ENCODE measurements at places on chromosomes 3 and 15.
A peak's percentile ranks its signal among the peaks of the same experiment; 100 is the strongest.

DNA sequence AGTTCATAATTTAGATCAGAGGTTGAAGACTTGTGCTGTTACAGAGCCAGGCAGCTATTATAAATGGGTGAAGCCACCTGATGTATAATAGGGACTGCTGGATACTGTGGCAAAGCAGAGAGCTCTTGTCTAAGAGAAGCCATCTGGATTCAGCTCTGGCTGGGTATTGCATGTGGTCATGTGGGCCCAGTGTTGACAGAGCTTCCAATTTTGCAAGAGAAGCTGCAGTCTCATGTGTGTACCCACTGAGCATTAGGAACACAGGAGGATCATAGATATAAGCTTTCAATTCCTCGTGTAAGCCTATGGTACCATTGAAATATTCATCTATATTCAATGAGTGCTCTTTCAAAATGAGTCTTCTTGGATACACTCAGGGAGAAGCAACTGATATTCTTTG is 303.9 kb upstream of the SLCO3A1 start:
- no peak for DNase-seq

DNA sequence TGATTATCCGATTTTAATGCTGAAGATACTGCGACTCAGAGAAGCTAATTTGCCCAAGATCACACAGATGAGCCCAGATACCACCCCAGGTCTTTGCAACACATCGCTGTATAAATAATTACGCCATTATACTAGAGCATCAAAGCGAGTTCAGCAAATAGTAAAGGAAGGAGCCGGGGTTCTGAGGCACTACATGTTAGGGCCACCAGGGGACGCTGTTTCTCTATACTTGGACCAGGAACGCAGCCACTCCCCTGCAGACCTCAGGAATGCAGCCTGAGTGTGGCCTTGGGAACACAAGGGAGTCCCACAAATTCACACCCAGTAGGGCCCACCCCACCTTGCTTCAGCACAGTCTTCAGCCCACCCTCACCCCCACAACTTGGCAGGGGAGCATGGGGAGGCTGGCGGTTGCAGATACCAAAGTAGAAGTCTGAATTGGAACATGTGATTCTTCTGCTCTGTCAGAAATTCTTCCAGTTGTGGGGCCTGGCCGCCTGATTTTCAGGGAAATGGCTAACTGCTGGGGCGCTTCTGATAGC is 57.8 kb upstream of the RYK start:
- DNase-seq: peak; percentile 67

DNA sequence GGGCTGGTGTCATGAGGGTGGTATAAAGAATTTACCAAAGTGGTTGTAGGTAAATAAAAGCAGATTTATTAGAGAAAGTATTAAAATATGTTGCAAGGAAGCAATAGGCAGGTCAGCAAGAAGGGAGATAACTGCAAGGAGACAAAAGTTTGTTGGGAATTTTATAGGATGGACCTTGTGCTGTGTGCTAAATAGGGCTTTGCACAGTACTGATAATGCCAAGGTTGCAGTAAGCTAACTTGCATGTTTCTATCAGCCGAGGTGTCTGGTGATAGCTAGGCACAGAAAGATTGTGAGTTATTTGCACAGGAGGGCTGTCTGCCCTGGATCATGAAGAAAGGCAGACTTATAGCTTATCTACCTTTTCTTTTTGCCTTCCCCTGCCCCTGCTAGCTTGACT is 102.5 kb upstream of the SPRED1 start:
- DNase-seq: no peak

DNA sequence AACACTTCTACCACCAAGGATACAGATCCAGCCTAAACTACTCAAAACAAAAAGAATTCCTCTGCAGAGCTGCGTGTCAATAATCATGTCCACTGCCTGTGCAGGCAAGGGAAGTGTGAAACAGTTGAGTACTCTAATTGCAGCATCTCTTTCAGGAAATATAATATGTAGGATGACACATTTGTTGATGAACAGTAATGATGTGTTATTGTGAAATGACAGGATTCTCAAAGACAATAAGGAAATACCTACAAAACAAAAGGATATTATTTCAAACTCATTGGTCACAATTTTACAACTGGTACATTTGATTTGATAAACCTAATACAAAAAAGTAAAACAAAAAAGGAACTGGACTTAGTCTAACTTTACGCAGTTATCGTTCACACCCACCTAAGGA is 4.4 kb downstream of the SPG11 start:
- DNase-seq: no peak

DNA sequence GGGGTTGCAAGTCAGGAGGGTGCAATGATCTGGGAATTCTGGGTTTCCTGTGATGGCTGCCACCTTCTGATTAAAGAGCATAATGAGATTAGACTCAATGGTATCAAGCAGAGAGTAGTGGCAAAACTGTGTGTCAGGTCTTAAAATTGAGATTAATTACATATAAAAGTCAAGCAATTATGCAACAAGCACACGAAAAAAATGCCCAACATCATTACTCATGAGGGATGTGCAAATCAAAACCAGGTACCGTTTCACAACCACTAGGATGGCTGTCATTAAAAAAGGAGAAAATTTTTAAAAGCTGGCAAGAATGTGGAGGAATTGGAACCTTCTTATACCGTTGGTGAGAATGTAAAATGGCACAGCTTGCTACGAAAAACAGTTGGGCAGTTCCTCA is 205.0 kb downstream of the OSBPL10 start:
- DNase-seq: peak; percentile 34

- no peak for DNase-seq
Observed at GRCh38 chr3:26422415-26422814, 200.2 kb upstream of the LRRC3B start.

DNA sequence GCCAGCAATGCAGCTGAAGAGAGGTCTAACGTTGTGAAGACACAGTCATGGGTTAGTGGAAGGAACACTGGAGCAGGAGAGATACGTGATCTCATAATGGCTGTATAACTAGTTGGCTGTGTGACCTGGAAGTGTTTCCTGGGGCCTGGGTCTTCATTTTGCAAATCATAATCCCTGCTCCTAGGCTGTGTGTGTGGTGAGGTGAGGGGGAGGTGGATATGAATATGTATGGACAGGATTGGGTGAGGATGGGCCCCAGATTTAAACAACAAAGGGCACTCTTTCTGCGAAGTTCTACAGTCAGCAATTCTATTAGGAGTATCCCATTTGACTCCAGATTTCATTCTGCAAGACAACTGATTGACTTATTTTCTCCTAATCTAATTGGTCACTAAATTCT is 41.3 kb downstream of the ANKRD28 start:
- no peak for DNase-seq

DNA sequence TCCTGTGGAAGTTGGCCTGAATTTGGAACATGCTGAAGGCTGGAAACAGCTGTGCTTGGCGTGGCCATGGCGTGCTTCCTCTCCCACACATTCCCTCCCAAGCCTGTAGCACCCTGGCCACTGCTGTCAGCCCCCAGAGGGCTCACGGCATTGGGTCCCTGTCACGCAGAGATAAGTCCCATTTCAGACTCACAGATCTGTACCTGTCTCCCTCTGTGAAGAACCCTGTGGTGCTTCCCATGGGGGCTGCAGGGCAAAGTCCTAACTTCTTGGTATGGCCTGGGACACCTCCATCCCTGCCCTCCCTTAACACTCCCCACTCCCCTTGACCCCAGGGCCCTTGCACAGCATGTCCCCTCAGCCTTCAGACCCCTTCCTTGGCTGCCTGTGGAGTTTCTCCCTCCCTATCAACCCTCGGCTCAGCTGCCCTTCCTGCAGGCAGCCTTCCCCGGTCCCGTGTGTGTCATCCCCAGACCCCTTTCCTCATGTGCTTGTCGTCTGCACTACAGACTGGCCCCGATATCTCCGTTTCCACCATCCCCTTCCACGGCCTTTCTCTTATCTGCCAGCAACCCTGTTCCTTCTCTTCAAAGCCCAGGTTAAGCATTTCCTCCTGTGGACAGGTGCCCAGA is 28.6 kb downstream of the ABTB1 start:
- no peak for DNase-seq

DNA sequence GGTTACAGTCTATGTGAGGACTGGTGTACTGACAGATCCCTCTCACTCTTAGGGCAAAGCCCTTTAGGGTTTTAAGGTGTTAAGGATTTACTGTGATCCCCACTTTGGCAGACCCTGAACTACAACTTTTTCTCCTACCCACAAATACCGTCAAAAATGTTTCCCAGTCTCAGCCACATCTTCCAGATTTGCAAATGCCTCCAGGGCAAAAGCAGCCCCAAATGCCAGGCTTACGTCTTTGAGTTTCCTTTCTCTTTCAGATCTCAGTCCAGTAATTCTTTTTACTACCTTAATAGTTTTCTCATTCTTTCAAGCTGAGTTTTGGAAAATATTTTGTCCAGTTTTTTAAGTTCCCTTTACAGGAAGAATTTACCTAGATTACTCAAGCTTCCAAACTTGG is 13.4 kb upstream of the ITGA11 start:
- DNase-seq: no peak

DNA sequence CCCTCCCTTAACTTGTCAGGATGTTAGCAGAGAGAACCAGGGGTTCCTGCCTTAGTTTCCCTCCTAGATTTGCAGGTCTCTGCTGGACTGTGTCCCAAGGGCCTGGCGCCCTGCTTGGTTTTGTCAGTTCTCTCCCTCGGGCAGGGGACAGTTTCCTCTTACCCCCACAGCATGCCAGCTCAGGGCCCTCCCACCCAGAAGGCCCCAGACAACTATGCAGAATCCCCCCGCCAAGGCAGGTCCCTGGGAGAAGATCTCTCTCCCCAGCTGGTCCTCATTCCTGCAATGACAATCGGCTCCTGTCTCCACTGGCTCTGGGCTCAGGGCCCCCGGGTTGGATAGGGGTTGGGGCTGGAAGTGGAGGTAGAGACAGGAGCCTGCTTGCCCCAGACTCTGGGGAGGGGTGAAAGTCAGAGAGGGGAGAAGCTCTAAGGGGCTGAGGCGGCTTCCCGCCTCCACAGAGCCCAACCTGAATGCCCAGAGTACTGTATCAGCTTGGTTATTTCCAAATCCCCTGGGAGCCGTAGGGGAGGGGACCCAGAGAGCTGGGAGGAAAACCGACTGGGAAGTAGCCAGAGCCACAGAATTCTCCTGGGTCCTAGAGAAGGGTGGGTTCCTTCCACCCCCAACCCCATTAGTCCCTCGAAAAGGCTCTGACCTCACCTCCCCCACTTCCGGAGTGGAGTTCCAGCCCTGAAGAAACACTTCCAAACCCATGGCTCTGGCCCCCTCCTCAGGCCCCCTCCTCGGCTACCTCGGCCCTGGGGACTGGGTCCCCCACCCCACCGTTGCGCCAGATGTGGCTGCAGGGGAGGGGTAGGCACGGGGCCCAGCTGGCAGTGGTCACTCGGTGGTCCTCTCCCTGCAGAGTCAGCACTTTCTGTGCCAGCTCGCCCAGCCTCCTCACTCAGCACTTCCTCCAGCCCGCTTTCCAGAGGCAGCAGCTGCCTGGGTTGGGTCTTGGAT is 3.8 kb upstream of the LOXL1 start:
- no peak for DNase-seq

DNA sequence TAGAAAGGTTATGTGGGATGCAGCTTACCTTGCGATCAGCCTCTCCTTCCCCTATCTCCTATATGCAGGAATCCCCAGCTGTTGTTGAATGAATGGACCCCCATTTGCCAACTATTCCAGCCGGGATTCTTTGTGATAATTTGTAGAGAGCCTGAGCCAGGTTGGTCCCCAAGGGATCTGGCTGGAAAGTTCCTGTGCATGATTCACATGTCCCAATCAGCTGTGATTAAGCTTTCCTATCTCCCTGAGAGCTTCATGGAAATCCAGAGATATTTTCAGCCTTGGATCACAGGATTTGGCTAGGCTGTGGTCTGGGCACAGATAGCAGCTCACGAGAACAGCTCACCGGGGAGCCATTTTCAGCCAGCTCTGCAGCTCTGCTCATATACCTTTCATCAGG is 76.7 kb downstream of the ARNT2 start:
- peak; percentile 26 for DNase-seq

DNA sequence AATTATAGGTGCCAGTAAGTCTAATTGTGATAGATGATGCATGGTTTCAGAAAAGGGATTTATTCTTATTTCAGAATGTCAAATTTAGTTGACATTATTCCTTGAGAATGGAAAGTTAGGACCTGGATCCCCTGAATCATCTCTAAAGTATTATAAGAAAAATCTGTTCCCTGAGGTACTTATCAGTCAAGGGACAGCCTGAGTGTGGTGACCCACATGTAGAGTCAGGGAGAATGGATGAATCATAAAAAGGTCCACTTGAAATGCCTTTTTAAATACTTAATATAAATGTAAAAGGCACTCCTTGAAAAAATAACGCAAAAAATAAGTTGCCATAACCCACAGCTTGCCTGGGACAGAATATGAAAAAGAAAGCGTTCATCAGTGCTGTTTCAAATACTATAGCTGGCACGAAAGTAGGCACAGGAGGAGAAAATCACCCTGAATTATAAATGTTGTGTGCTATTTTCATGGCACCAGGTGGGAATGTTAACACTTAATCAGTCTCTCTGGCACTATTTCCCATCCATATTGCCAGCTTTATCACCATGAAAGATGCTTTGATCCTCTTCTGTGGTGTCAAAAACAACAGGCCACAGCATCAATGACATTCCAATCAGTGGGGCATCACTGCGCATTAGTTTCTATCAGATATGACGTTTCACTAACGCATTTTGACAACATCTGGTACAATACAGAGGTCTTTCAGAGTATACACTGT is 208.5 kb downstream of the EPHA3 start:
- no peak for DNase-seq

GRCh38 chr3:160098261-160098908 is 109.8 kb downstream of the IL12A start:
- no peak for DNase-seq

DNA sequence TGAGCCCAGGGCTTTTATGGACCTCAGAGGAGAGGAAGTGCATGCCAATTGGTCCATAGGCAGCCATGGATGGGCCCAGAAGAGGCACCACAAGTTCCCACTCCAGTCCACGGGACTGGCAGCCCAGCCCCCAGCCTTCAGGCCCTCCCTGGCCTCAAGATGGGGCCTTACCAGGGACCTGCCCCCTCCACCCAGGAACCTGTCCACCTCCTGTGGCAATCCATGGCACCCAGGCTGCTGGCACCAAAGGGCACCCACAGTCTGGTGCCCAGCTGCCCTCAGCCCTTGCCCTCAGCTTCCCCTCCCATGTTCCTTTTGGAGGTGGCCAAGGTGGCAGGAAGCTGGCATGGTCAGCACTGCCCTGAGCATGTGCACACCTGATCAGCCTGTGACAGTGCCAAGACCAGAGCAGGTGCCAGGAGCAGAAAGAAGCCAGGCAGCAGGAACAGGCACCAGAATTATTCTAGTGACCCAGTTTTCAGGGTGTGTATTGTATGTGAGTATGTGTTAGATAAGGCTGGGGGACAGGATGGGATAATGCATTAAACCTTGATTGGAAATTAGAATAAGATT is 415.0 kb downstream of the NTRK3 start:
- DNase-seq: no peak

Measured in mammary epithelial cell (primary cell).